ENCODE measurements at places on chromosomes 2 and 18.

- DNase-seq, result no peak
Observed at GRCh38 chr2:232229911-232230310, 148.6 kb upstream of the ALPP start.

DNA sequence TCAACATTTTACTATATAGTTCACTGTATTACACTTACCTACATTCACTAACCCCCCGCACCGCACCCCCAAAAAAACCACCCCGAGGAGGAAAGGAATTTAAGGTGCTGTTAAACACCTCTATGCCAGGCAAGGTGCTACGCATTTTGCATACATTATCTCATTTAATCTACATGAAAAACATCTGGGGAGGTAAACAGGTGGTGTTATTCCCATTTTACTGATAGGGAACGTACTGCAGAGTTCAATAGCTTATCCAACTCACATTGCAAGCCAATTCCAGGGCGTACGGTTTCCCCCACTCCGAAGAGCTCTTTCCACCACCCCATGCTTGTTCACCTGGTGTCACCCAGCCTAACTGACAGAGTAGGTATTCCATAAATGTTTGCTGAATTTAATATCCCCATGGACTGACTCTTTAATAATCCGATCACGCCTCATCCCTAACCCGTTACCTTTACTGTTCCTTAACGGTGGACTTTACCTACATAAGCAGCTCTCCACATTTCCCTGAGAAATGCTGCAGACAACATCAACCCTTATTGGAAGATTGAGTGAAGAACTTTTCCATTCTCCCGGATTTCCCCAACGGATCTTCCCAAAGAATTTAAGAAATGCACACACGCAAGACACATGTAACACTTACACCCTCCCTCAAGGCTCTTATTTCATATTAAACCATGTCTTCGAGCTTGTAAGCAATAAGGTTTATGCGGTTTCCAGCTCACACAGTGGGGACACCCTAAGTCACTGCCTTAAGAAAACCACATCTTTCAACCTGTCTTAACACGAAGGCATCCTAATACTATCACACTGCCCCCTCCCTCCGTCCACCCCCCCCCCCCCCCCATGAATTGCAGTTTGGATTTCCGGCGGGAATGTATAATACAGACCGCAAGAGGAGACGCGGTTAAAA lies 1.2 kb downstream of the RAPH1 start:
- peak; percentile 41 for DNase-seq

DNA sequence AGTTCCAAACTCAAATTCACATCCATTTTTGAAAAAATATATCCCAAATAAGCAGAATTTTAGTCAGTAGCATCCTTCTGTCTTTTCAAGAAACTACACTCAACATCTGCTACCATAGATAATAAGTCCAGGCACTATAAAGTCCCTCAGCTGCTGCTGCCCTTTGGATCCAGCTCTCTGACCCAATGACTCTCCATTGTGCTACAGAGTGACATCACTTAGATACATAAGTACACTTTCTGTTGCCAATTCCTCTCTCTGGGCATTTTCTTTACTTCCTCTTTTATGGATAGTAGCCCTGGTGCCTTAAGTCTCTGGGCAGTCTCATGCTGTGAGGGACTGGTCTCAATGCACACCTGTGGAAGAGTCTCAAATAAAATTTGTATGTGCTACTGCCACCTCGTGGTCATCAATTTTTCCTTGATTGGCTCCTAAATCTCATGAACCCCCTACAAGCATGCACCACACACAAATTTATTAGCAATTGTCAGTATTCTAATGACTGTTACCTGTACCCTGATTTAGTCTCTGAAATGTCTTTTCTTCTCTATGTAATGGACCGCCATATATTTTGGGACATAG lies 219.2 kb downstream of the LRP1B start:
- no peak for DNase-seq

- no peak for DNase-seq
Observed at GRCh38 chr2:568639-569235, 108.5 kb downstream of the TMEM18 start.

- no peak for DNase-seq
Observed at GRCh38 chr18:74957588-74958224, 251.2 kb downstream of the PTGR3 start.

DNA sequence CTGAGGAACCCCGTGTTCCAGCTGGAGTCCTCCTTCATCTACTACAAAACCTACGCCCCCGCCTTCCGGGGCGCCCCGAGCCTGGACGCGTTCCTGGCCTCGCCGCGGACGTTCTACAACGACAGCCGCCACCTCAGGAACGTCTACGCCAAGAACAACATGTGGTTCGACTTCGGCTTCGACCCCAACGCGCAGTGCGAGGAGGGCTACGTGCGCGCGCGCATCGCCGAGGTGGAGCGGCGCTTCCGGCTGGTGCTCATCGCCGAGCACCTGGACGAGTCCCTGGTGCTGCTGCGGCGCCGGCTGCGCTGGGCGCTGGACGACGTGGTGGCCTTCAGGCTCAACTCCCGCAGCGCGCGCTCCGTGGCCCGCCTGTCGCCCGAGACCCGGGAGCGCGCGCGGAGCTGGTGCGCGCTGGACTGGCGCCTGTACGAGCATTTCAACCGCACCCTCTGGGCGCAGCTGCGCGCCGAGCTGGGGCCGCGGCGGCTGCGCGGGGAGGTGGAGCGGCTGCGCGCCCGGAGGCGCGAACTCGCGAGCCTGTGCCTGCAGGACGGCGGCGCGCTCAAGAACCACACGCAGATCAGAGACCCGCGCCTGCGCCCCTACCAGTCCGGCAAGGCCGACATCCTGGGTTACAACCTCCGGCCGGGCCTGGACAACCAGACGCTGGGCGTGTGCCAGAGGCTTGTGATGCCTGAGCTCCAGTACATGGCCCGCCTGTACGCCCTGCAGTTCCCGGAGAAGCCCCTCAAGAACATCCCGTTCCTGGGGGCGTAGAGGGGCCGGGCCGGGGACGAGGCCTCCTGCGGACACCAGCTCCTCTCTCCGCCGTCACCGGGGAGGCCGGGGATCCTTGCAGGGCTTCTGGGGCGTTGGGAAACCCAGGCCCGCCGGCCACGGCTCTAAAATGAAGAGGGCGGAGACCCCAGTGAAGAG lies 5.3 kb upstream of the NEU4 start:
- peak; percentile 40 for DNase-seq

GRCh38 chr2:155583674-155584195 lies 748.8 kb downstream of the NR4A2 start:
- no peak for DNase-seq

DNA sequence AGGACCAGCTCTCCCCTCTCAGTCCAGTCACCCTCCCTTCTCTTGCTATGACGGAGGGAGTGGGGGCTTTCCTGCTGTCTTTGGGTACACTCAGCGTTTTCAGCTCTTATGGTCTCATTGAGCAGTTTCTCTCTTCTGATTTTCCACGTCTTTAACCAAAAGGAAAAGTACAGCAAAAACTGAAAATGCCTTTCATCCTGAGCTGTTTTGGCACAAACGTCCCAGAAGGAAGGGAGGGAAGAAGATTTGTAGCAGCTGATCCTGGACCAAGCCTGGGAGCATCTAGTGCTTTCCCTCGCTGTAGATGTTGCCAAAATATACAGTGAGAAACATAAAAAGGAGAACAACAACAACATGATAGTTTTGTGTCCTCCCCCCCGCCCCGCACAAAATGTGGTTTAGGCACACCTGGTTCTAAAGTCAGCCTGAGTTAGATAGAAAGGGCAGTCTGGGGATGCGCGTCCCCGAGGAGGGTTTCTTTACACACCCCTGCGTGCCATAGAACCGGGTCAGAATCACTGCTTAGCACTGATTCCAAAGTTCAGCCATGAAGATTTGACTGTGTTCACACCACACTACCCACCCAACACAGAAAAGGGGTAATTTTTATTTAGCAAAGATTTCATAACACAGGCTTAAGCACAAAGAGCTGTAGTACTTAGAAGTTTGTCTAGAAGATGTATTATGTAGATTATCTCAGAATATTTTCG lies 53.4 kb downstream of the SLC40A1 start:
- no peak for DNase-seq

GRCh38 chr2:12244070-12244469 lies 472.7 kb upstream of the TRIB2 start:
- no peak for DNase-seq

- DNase-seq, result no peak
Observed at GRCh38 chr2:48586433-48586832, 31.2 kb upstream of the GTF2A1L start.

DNA sequence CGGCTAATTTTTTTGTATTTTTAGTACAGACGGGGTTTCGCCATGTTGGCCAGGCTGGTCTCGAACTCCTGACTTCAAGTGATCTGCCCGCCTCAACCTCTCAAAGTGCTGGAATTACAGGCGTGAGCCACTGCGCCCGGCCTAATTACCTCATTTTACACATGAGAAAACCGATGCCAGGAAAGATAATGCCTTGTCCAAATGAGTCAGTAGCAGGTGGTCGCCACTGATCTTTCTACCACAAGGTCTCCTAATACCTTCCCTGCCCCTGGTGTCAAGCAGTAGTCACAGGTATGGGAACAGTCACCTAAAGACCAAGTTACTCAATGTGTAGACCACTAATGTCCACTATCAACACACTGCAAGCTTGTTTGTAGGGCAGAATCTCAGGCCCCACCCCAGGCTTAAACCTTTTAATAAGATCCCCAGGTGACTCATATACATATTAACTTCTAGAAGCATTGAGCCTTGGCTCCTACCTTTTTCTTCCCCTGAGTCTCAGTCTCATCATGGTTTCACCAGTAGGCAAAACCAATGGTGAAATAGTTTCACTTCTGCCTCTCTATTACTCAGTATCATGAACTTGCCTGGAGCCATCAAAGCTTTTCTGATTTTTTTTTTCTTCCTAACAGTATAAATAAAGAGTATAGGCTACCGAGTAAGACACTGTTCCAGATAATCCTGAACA lies 6.9 kb upstream of the EPB41L5 start:
- DNase-seq, result no peak

DNA sequence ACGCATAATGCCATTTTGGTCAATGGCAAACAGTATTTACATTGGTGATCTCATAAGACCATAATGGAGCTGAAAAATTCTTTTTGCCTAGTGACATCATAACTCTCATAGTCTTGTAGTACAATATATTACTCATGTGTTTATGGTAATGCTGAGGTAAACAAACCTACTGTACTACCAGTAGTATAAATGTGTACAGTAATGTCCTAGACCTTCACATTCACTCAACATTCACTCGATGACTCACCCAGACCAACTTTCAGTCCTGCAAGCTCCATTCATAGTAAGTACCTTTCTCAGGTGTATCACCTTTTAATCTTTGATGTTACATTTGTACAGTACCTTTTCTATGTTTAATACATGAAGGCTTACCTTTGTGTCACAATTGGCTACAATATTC lies 558.2 kb upstream of the PIK3C3 start:
- no peak for DNase-seq

DNA sequence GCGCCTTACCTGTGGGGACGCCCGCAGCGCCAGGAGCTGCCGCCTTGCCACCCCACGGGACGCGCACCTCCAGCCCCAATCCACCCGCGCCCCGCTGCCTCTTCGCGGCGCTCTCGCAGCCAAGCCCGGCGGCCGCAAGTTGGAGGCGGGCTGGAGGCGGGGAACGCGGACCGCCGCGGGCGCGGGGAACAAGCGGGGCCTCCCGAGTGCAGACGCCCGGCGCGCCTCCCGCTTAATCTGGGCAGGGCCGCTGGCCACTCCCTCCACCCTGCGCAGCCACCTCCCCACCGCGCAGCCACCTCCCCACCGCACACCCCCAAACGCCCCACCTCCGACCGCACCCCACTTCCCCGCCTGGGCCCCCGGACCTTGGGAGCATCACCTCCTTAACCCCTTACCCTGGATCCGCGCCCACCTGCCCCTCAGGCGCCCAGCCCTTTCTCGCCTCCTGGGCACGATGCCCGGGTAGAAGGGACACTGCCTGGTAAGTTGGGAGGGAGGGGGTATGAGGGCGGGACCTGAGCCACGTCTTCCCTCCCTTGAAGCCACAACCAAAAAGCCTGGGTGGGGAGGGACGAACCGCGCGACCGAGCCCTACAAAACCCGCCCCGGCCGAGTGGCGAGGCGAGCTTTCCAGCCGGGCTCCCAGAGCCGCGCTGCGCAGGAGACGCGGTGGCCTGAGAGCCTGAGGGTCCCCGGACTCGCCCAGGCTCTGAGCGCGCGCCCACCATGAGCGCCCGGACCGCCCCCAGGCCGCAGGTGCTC lies at the start of the genes COL4A3 and COL4A4:
Gene COL4A3 (plus strand): TSS at position 627 of the 765 bp plus-strand sequence. CDS start 103 bp downstream, at position 730.
Gene COL4A4 (minus strand): TSS at position 208 of the 765 bp plus-strand sequence. CDS start 16,722 bp downstream, outside the sequence.
- DNase-seq, result no peak

DNA sequence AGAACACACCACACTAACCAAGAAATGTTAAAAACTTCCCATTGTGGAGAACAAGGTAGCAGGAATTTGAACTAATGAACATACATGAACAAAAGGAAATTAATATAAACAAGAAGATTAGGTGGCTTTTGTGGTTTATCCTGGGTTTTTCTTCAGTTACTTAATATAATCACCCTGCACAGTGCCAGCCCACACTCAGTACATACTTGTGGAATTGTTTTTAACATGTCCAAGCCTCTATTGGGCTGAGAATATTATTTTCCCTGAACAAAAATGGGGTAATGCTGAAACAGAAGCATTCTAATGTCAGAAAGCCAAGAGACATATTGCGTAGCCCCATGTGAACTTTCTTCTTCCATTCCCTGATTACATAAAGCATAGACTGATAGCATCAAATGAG lies 202.8 kb downstream of the DNER start:
- DNase-seq, result no peak

DNA sequence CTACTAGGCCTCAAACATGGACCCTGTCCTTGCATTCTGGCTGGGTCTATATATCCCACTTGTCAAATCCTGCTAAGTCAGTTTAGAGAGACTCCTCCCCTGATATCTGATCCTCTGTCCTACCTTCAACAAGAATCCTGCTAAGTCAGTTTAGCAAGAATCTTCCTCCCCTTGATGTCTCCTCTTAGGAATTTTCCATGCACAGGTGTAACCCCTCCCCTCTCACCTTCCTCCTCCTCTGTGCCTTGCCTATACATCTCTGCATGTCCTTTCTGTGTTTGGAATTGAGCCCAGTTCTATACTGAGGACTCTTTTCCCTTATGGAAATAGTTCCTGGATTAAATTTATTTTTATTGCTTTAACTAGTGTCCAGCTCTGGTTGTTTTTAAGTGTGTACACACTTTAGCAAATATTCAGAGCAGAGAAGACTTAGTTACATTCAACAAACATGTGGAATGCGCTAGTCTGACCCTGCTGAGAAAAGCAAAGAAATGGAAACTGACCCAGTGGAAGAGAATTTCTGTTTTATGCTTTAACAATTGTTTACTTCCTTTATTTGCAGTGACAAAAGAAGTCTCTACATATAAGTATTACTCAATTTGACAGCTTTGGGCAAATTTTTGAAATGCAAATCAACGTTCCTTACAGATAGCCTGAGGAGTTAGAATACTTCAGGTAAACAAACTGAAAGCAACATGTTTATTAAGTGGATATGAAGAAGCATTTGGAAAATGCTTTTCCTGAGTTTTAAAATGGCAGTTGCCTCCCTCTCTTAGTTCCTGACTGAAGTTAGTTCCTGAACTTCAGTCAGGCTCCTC lies 80.6 kb downstream of the RIT2 start:
- no peak for DNase-seq

DNA sequence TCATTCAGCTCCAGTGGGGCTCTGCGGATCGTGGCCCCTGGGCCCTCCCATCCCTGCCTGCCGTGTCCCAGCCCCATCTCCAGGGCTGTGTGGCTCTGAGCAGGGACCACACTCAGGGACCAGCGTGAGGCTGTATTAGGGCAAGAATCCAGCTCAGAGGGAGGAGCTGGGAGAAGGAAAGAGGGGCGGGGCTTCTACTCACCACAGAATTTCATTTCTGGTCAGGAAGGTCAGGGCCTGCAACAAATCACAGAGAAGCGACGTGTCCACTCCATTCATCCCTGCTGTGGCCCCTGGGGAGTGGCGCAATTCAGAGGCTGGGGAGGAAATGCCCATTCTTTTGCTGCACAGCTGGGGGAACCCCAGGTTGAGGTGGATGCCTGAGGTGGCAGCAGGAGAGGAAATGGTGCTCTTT lies 828 bp downstream of the CIB4 start:
- no peak for DNase-seq

All from CD4-positive, alpha-beta T cell treated with Interleukin-2 at 100 ng/mL for 4 hours (primary cell).